ENCODE measurements at places on chromosomes 3 and 15.

DNA sequence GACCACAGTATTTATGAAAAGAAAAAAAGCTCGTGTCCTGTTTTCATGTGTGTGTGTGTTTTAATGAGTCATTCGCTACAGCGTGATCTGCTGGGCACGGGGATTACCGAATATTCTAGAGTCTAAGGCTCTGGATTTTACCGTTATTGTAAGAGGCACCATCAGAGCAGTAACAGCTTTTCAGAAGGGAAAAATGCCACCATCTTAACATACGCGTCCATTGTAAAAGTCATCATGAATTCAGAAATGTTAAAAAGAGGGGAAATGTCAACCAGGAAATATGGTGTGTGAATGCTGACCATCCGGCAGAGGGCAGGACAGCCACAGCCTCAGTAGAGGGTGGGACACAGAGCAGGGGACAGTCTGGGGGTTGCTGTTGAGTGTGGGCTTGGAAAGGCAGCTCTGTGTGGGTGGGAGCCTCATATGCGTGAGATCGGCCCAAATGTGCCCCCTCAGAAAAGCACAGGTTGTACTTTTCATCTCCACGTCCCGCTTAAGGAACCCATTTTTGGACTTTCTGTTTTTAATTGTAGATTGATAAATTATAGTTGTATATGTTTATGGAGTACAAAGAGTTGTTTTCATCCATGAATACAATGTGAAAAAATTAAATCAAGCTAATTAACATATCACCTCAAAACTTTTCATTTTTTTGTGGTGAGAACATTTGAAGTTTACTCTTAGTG lies 69.6 kb downstream of the ASB7 start:
- DNase-seq, result no peak

- no peak for DNase-seq
These were observed 74.8 kb downstream of the DNASE1L3 start for GRCh38 chr3:58135712-58136543.

GRCh38 chr3:142837526-142837925 lies 51.4 kb downstream of the PCOLCE2 start:
- DNase-seq, result no peak

DNA sequence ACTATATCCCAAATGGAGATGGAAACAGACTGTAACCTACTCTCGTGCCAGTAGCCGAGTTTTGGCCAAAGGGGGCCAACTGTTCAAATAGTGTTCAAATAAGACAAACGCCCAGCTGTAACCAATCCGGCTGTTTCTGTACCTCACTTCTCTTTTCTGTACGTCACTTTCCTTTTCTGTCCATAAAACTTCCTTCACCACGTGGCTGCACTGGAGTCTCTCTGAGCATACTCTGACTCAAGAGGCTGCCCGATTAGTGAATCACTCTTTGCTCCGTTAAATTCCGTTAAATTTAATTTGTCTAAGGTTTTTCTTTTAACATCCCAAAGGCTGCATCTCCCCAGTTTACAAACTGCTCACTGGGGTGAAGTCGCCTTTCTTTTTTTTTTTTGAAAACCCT lies 219.2 kb upstream of the P2RY1 start:
- no peak for DNase-seq

DNA sequence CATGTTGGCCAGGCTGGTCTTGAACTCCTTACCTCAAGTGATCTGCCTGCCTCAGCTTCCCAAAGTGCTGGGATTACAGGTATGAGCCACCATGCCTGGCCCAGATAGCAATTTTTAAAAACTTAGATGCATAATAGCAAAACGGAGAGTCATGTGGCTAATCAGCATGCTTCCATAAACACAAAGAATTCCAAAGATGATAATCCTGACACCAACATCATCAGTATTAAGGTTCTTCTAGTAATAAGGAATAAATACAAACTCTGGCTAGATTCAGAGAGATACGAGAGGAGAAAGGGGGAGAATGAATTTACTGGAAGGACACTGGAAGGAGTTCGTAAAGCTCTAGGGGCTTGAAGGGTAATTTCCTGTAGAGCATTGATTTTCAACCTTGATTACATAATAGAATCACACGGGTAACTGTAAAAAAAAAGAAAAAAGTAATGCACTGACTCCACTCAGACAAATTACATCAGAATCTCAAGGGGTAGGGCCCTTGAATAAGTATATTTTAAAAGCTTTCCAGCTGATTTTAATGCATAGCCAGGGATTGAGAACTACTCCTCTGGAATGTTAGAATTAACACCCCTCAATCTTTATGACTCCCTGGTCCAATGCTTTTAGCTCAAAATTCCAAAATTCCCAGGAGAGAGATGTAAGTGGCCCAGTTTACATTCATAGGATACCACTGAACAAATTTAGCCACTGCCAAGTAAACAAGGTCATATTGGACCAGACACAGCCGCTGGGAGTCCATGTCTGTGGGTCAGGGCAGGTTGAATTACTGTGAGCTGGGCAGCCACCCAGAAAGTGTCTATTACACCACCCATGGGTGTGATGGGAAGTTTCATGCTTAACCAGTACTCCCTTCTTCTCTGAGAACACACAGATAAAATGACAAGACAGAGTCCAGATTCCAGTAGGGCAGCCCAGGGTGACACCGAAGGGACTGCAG lies 243.9 kb downstream of the TBL1XR1 start:
- peak; percentile 5 for DNase-seq

DNA sequence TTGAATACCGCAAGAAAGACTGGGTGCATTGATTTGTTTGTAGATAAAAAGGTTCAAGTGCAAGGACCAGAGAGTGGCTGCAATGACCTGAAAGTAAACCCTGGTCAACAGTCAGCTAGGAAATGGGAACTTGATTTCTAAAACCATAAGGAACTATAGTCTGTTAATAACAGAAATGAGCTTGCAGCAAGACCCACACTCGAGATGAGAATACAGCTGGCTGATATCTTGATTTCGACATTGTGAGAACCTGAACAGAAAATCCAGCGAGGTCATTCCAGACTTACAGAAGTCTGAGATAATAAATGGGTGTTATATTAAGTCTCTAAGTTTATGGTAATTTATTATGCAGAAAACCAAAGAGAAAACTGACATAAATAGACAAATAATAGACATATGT lies 177.3 kb downstream of the NFKBIZ start:
- DNase-seq, result no peak

- no peak for DNase-seq
These were observed 635.1 kb upstream of the MDFIC2 start for GRCh38 chr3:70947579-70947978.

- no peak for DNase-seq
These were observed 10.6 kb downstream of the UBR1 start for GRCh38 chr15:43095243-43095642.

- no peak for DNase-seq
These were observed 392.6 kb upstream of the TPM1 start for GRCh38 chr15:62649793-62650420.

- DNase-seq, result no peak
These were observed 44.3 kb downstream of the TRIM69 start for GRCh38 chr15:44780608-44781007.

DNA sequence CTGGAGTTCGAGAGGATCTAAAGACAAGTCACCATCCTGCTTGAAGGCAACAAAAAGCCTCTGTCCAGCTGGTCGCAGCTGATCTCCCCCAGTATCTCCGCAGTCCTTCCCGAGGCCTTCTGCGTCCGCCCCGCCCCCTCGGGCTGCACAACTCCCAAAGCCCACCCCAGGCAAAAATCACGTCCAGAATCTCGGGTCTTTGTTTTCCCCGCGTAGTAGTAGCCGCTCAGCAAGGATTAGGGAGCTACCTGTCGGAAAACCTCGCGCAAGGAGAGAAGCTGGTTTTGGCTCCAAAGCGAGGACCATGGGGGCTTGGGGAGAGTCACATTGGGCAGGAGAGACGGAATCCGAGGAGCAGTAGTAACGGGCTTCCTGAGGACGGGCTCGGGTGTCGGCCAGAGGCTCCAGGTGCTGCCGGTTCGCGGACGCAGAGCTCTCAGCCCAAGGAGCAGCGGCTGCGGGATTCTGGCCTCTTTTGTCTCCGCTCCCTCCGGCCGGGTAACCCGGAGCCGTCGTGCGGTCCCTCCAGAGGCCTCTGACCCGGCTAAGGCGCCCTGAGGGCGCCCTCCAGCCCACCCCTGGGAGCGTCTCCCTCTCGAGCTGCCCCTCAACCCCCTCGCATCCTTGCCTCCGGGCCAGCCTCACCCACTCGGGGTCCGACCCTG lies 401 bp downstream of the ZSCAN29 start:
- DNase-seq, result no peak

DNA sequence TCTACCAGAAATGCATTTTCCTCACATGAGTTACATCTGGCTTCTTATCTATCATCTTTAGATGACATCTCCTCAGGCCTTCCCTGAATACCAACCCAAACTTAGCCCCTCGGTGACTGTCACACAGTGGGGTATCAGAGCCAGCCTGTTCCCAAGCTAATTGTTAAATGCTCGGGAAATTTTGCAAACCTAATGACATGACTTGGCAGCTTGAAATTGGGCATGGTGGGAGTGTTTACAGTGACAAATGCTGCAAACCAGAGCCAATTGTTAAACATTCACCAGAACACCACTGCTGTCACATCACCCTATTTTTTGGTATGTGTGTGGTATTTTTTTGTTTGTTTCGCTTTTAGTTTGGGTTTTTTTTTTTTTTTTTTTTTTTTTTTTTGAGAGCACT lies 130.8 kb downstream of the HCN4 start:
- DNase-seq, result no peak

GRCh38 chr15:91110407-91110806 lies 10.3 kb downstream of the SV2B start:
- DNase-seq, result no peak

- no peak for DNase-seq
These were observed 14.5 kb upstream of the CFAP20DC start for GRCh38 chr3:59064276-59064675.

DNA sequence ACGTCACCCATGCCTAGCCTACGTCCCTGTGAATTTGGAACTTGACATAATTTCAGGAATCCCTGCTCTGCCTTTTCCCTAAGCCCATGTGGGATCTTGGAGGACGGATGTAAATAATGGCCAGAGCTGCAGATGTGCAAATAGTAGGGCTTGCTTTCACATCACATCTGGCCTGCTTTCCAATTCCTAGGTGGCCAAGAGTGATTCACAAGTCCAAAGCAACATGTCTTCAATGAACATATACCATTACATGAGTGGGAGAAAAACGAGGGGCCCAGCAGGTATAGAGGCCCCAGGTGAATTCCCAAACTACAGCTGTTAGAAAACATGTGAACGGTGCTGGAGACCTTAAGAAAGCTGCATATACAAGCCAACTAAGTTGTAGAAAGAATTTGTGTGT lies 214.6 kb downstream of the MAGI1 start:
- no peak for DNase-seq

- DNase-seq, result peak; percentile 46
These were observed 1.4 kb upstream of the RASL12 start for GRCh38 chr15:65069179-65069578.

GRCh38 chr3:74273555-74274402 lies 340.7 kb downstream of the CNTN3 start:
- no peak for DNase-seq

GRCh38 chr15:85741662-85742061 lies 53.1 kb downstream of the KLHL25 start:
- no peak for DNase-seq

DNA sequence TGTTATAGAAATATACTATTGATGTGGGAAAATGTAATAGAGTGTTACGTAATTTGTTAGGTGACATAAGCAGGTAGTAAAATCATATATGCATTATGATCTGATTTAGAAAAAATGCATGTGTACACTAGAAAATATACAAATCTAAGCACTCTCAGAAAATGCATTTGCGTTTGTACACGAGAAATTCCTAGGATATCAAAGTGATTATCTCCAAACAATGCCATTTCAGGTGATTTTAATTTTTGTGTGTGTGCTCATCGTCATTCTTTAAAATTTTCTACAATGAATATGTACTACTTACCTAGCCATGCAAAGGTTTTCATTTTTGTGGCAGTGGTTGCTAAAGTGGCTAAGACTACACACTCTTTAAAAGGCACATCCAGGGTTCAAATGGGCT lies 140.8 kb upstream of the RAD18 start:
- no peak for DNase-seq

- DNase-seq, result no peak
These were observed 23.9 kb upstream of the NEK10 start for GRCh38 chr3:27392950-27393679.

GRCh38 chr3:188152660-188153436 lies 1.1 kb upstream of the LPP start:
- no peak for DNase-seq

DNA sequence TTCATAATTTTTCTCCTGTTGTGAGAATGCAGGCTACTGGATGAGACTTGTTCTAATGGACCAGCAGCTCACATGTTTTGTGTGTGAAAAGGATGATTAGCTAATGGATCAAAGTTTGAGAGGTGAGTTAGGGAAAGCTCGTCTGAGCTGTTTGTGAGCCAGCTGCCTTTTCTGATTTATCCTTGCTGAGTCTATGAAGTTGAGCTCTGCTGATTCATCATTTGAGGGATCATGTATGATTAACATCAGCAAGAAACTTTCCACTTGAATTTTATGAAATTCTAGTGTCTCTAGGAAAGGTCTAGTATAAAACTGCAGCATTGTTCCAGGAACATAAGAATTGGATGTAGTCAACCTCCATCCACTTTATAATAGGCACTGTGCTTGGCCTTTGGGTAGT lies 698.7 kb downstream of the NTRK3 start:
- DNase-seq, result no peak

- no peak for DNase-seq
These were observed 209.9 kb upstream of the RGMA start for GRCh38 chr15:93298901-93299300.

- DNase-seq, result no peak
These were observed 105.2 kb upstream of the BNIP2 start for GRCh38 chr15:59794229-59794886.

Data from GOT3 (cell line).